ENCODE measurements at places on chromosomes 16 and 17.

- no peak for DNase-seq
Measured at GRCh38 chr16:76941113-76941512, 249.9 kb upstream of the MON1B start.

DNA sequence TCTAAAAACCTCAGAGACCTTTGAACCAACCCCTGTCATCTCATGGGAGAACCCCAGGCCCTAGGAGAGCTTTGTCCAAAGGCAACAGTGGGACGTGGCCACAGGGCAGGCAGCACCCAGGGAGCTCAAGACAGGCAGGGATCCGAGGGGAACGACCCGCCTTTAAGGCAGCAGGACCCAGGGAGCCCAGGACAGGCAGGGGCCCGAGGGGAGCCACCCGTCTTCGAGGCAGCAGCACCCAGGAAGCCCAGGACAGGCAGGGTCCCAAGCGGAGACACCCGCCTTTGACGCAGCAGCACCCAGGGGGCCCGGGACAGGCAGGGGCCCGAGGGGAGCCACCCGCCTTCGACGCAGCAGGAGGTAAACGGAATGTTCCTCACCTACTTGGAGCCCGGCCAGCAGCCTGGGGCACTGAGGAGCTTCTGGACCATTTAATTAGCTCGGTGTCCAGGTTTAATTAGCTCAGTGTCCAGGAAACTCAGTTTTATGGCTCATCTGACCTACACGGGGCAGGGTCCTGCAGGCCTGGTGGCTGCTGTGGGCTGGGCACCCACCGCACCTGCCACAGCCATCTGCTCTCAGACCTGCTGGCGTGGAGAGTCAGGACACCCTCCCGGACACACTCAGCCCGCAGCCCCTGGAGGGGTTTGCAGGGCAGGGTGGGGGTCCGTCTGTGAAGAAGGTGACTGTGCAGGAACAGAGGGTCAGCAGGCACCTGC is 24.4 kb downstream of the PIEZO1 start:
- no peak for DNase-seq

DNA sequence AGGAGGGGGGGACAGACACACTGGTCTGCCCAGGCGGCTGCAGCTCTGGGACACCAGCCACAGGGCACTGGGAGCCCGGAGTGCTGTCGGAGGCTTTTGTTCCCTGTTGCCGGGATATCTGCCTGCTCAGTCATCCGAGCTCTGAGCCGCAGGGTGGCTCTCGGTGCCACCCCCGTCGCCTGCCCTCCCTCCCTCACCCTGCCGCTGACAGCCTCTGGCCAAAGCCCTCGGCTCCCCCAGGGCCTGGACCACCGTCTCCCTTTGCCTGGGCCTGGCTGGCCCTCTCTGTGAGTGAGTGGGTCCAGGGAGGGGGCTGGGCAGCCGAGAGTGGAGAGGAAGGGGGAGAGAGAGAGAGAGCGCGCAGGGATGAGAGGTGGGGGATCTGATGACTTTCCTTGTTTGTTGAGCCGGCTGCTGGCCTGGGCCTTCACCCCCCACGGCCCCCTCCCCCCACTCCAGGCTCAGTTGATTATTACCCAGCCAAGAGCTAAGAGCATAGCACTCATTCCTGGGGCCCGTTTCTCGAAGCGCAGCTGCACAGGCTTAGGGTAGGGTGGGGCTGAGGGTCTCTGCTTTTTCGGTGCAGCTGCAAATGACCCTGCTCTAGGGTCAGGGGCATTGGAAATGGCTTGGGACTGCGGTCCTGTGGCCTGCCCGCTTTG is 2.7 kb downstream of the FOXJ1 start:
- no peak for DNase-seq

DNA sequence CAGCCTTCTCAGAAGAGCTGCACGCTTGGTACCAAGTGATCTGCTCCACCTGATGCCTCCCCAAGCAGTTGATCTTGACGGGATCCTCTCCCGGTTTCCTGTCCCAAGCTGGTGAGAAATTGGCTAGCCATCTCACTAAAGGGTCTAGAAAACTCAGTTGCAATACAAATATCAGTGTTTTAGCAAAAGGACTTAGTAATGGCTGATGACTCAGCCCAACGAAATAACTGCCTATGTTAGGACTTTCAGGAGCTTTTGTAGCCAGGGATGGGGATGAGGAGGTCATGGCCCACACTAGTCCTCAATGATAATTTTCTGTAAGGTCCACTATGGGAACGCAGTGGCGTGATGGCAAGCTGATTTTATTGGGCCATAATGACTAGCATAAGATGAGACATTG is 23.3 kb upstream of the ENGASE start:
- no peak for DNase-seq

GRCh38 chr16:54022362-54022761 is 264.2 kb downstream of the IRX3 start:
- no peak for DNase-seq

GRCh38 chr16:60295451-60295850 is 1561.3 kb upstream of the GOT2 start:
- no peak for DNase-seq

- DNase-seq, result no peak
Measured at GRCh38 chr16:84175350-84176081, 11.3 kb downstream of the TAF1C start.

GRCh38 chr17:12548558-12548957 is 117.1 kb upstream of the MYOCD start:
- no peak for DNase-seq

DNA sequence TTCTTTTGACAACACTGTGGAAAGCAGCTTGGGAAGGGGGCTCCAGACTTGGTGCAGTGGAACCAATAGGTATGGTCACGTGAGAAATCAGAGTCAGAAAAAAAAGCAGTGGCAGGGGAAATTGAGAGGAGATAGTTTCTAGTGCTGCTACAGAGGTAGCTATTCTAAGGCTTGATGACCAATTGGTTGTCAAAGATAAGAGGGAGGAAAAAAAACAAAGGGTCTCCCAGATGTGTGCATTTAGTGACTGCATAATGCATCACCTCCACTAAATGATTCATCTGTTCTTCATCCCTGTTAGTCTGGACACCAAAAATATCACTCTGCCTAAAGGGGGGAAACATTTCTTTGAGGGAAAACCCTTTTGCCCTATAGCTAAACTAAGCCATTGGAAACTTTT is 56.5 kb downstream of the PIGL start:
- DNase-seq, result no peak
